Stimulated activated CD4-positive, alpha-beta T cell treated with anti-CD3 and anti-CD28 coated beads, Interleukin-15, amount 100 ng/mL, for 24 hours (primary cell): ENCODE measurements at places on chromosomes 3 and 15.
A peak's percentile ranks its signal among the peaks of the same experiment; 100 is the strongest.

DNA sequence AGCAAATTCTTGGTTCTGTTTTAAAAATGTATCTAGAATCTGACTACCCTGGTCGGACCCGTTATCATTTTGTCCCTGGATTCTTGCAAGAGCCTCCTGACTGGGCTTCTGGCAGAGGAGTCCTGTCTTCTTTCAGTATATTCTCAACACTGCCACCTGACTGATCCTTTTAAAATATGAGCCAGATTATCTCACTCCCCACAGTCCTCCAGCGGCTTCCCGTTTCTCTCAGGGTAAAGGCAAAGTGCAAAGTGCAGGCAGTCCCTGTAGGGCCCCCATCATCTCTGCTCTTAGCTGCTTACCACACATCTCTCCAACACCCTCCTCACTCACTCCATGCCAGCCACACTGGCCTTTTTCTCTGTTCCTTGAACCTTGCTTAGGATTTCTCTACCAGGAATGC, 28.4 kb downstream of the CRTC3 start:
- DNase-seq, result no peak

DNA sequence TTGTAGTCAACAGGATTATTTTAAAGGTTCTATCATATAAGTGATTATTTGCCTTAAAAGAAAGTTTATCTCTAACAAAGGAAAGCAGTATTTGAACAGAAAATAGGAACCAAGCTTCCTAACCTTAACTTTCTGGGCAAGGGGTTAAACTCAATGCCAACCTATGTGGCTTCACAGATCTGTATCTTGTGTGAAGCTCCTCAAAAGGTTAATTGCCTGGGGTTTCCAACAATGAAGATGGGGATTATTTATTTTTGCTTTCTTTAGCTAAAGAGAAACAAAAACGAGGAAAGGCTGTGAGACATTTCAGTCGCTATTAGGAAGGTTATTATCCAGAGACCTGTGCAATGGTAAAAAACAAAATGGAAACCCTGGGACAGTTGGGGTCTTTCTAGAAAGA, 1.1 kb upstream of the WDR82 start:
- DNase-seq, result no peak

DNA sequence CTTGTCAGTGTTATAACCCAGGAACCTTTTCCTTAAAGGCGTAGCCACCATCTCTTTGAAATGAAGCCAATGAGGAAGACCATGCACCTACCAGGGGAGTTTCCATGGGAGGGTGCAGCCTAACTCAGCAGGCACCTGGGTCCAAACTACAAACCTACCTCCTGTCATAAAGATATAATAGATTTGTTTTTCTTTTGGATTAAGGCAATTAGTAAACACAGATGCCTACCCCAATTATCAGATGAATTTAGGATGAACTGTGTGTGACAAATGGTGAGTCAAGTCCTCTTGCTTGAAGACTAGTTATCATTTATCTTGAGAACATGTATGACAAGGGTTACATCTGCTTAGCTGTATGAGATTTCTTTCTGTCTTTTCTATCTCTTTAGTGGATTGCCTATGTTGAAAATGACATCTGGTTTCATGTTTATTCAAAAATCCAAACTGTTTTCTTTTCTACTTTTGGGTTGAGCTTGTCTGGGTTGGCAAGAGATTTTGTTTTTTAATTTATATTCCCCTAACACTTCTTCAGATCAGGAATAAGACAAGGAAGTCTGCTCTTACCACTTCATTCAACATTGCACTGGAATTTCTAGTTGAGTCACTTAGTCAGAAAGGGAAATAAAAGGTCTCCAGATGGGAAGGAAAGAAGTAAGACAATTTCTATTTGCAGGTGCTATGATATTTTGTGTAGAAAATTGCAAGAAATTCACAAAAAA, 149.9 kb downstream of the NEK10 start:
- no peak for DNase-seq

- no peak for DNase-seq
These were observed 62.8 kb downstream of the EPHB1 start for GRCh38 chr3:134857776-134858362.

DNA sequence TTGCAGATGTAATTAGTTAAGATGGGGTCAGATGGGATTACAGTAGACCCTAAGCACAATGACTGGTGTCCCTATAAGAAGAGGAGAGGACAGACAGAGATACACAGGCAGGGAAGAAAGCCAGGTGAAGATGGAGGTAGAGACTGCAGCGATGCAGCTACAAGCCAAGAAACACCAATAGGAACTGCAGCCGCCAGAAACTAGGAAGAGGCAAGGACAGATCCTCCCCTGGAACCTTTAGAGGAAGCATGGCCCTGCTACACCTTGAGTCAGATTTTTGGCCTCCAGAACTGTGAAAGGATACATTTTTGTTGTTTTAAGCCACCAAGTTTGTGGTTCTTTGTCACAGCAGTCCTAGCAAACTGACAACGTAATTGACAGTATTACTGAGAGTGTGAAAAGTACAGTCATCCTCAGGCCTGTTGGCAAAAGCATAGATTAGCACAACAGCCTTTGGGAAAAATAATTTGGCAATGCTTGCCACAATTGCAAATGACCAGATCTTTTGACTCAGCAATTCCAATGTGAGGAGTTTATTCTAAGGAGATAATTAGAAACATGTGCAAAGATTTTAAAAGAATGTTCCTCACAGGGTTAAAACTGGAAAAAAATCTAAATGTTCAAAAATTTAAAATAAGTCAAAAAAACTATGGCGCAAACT, 82.6 kb upstream of the TJP1 start:
- no peak for DNase-seq

- peak; percentile 15 for DNase-seq
These were observed 39.9 kb upstream of the MB21D2 start for GRCh38 chr3:192957441-192958021.
